CD8-positive, alpha-beta memory T cell (primary cell): ENCODE measurements at places on chromosomes 7 and 10.

- DNase-seq, result no peak
Observed at GRCh38 chr10:104329735-104330134, 8.5 kb downstream of the ITPRIP start.

GRCh38 chr7:55272328-55272727 is 92.8 kb upstream of the LANCL2 start:
- DNase-seq, result no peak

- no peak for DNase-seq
Observed at GRCh38 chr7:127059475-127059874, 193.3 kb downstream of the GRM8 start.

- DNase-seq, result no peak
Observed at GRCh38 chr10:26792758-26793495, 67.8 kb downstream of the ABI1 start.

DNA sequence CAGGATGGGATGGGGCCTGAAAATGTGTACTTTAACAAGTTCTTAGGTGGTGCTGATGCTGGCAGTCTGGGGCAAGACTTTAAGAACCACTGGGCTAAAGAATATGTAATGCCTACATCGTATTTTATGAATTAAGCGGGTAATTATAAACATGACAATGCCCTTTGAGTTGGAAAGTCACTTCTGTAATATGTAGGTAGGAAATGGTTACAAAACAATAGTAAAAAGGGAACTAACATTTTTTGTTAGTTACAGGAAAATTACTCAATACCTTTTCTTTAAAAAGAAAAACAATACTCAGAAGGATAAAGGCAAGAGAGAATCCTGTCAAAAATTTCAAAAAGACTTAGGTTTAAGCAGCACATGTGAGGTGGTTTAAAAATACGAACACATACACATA is 48.3 kb upstream of the STEAP4 start:
- no peak for DNase-seq

DNA sequence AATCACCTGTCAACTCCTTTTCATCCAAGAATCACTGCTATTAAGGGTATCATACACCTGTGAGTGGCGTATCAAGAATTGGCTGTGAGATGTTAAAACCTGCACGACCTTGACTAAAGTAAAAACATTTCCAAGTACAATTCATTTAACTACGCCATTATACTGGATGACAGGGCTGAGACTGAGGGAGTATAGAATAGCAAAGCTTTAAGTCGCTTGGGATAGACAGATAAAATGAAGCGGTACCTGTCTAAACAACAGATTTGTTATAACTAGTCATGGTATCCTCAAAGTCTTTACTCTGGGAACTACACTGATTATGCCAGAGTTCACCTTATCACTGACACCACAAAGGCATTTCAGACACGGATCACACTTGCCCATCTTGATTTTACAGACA is 366.1 kb upstream of the LRRN3 start:
- DNase-seq, result no peak

- no peak for DNase-seq
Observed at GRCh38 chr7:127158659-127159058, 94.1 kb downstream of the GRM8 start.

DNA sequence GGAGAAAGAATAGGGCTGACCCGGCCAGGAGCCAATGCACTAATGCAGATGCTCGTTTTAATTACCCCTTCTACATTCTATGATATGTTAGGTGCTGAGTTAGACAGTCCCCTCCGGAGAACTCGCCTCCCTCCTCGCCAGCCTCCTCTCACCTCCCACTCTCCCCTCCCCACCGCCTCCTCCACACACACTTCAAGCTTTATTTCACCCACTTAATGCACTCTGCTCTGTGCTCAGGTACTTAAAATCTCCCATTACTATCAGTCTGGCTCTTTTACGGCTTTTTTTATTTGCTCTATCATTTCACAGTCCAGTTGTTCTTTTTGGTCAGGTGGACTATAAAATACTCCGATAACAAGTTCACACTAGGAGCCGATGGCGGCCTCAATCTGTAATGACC is 231.6 kb downstream of the TEX36 start:
- no peak for DNase-seq

- no peak for DNase-seq
Observed at GRCh38 chr10:109928475-109928891, 5.2 kb upstream of the XPNPEP1 start.

DNA sequence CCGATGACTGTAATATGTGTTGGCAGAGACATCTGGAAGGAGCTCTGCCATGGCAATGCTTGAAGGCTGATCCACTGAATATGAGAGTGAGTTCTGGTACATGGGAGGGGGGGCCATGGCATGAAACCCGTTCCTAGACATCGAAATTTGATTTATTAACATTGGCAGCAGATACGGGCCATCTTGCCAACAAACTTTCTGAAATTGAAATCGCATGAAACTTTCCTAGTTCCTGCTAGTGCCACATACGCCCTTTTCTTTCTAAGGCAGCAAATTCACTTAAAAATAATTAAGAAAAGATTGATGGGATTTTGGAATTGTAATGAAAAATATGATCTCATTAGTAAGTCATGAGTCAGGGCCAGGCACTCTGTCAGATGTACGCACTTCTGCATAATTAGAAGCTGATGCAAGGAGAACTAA is 91.8 kb upstream of the KMT2C start:
- no peak for DNase-seq

- no peak for DNase-seq
Observed at GRCh38 chr10:79454259-79454658, 8.8 kb upstream of the ZCCHC24 start.

DNA sequence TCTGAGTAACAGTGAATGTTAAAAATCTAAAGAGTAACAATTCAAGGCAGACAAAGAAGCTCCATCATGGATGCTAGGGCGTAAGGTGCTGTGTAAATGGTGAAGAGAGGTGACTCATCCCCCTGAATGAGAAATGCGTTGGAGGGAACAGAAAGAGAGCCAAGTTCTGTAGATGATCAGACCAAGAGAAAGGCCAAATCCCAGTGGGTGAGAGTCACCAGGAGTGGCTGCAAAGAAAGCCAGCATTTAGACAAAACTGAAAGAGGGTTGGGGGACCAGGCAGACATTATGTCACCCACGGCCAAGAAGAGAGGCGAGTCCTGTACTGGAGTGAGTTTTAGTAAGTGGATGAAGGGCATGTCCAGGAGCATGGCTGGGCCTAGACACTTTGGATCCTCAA is 153.1 kb downstream of the TRIL start:
- no peak for DNase-seq
